ENCODE measurements at places on chromosomes 6 and 20.

GRCh38 chr6:15303162-15303919, 57.5 kb downstream of the JARID2 start:
- DNase-seq, result no peak

DNA sequence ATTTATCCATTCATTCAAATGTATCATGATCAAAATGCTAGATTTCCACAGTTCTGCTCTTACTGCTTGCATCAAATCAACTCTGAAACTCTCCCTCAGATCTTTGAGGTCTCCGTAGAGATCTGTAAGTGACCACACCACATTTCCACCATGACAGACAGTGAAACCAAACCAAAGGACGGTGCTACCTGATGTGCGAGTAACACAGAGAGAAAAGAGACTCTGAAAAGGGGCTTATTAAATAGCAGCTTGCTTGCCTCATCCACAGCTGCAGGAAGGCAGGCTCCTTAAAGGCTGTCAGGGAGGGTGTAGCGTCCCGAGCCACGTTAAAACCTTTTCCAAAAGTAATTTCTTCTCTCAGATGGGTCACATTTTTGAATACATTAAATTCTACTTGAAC, 335.8 kb downstream of the PACRG start:
- no peak for DNase-seq

GRCh38 chr6:84728602-84729001, 35.8 kb downstream of the TBX18 start:
- no peak for DNase-seq

GRCh38 chr20:7714549-7714948, 225.7 kb downstream of the HAO1 start:
- DNase-seq, result no peak

- no peak for DNase-seq
These were observed 1.9 kb upstream of the TJAP1 start for GRCh38 chr6:43475516-43475915.

GRCh38 chr6:155084431-155085123, 89.5 kb downstream of the TIAM2 start:
- DNase-seq, result no peak

DNA sequence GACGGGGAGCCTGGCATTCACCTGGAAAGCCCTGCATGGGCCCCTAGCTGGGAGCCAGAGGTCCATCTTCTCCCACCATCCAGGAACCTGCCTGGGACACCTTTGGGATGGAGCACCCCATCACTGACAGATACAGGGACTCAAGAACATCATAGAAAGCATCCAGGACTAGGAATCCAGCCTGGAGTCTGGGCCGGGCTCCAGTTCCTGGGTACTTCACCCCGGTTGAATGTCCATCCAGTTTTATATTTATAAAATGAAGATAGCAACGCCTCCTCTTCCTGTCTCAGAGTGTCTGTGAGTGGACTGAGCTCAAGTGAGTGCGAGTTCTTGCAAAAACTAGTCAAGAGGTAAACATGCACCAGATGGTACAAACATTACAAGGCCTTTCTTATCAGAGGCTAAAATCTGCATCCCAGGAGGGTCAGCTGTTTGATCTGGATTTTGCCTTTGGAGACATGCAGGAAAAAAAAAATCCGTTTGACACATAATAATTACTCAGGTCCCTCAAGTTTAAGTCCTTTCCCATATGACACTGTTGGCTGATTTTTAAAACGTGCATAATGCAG, 27.4 kb downstream of the ZC3H12D start:
- DNase-seq, result no peak

DNA sequence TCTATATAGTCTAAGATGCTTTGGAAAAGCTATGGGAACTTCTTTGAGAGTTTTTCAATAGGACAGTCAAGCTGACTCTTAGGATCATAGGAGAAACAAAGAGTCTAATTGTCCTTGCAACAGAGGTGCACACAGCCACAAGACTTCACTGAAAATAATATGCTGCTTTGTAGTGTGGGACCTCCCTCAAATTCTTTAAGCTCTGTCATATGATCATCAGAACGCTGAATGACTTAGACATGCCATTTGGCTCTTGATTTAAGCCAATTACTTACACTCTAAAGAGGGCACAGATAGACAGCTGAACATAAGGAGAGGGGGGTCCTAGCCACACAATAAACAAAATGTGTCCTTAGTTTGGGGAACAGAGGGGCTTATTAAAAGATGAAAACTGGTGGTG, 818.7 kb upstream of the GJE1 start:
- no peak for DNase-seq

GRCh38 chr20:45073221-45073620, 27.7 kb downstream of the KCNS1 start:
- DNase-seq, result no peak

GRCh38 chr20:9128568-9128967, 59.7 kb downstream of the PLCB4 start:
- DNase-seq, result no peak

DNA sequence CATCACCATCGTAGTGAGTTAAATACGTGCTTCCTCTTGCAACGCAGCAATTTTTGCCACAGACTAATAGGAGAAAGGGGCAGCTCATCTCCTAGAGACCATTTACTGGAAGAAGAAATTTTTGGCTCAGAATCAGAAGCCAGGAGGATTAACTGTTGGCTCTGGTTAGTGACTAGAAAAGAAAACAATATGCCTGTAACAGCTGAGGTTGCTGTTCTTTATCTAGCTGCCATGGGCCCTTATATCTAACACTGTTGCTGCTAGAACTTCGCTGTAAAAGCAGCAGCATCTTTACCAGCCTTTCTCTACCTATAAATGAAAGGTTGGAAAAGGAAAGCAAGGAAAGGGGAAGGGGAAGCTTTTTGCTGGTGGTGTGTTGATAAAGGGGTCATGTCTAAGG, 65.9 kb downstream of the FAM135A start:
- DNase-seq, result no peak

DNA sequence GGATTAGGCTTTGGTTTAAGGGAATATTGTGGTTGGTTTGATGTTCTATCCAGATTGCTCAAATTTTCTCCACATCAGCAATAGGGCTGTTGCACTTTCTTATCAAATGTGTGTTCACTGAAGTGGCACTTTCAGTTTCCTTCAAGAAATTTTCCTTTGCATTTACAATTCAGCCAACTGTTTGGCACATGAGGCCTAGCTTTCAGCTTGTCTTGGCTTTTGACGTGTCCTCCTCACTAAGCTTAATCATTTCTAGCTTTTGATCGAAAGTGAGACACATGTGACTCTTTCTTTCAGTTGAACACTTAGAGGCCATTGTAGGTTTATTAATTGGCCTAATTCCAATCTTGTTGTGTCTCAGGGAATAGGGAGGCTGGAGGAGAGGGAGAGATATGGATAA, 104.8 kb downstream of the FLRT3 start:
- no peak for DNase-seq

DNA sequence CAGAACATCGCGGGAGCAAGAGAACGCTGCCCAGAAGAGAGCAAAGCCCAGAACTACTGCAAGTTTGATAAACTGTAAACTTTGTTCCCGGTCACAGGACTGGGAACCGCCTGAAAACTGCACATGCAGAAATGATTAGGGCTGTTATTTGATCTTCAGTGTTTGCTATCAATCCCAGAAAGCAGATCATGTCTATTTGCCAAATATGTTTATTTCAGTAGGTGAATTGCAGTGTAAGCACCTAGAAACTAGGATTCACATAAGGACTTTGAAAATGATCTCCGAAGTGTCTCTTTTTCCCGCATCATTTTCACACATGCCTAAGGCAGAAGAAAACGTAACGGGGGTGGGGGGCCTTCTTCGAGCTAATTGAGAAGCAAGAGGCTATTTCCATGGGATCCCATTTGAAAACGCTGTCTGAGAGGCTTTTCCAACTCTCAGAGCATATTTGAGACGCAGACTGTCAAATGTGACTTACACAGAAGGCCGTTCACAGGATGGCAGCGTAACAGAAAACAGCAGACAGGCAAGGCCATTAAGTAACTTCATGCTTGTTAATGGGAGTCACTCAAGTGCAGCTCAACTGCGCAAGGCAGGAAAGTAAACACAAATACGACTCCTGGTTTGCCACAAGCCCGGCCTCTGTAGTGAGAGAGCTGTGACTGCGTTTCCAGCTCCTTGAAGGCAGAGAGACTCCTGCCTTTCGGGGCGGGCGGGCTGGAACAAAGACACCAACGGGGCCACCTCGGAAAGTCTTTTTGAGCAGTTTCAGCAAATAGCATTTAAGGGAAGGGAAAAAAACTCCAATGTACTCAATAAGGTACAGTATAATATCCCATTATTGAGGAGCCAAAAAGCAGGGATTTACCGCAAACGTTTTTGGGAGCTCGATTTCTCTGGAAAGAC, 144.7 kb upstream of the ZNF217 start:
- DNase-seq, result no peak

DNA sequence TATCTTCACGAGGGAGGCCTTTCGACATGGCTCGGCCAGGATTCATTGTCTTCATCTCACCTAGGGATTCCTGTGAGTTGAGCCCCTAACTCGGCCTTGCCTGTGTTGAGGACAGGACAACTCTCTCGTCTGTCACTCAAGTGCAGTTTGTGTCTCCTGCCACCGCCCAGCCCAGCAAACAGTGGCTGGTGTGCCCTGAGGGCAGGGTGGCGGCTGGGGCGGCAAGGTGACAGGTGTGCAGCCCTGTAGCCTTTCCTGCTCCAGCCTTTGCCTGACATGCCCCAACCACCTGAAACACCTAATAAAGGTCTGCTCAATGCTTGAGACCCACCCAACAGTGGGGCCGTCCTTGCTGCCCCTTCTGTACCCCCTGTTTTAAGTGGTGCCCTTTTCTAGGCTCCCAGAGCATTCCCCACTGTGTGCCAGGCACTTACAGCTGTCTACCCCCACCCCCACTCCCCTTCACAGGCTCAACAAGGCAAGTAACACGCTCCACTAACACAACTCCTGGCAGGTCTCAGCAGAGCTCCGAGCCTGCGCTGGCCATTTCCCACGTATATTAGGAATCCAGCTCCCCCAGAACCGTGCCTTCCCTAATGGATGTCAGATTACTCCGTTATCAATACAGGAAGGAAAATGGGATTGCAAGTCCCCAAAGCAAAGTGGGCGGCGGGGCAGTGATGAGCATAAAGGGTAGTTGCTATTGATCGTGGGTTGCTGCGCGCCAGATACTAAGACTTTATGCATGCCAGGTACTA, 17.7 kb downstream of the GFRA4 start:
- DNase-seq, result no peak

GRCh38 chr6:75424618-75425548, 68.7 kb downstream of the FILIP1 start:
- no peak for DNase-seq

DNA sequence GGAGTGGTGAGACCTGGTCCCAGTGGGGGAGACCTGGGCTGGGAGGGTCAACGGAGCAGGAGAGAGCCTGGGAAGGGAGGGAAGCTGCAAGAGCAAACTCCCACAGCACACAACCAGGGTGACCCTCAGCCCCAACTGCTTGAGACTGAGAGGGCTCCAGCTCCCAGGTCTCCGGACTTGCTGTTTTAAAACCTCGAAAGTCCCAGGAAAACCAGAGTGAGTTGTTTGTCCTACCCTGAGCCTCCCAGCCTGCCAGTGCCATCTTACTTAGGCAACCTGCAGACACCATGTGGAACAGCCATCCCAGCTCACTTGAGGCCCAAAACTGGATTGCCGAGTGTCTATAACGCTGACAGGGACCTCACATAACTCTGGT, 4.8 kb upstream of the NTSR1 start:
- no peak for DNase-seq

- no peak for DNase-seq
These were observed 2.3 kb downstream of the NKAIN2 start for GRCh38 chr6:123805921-123806320.

GRCh38 chr6:26225848-26226578, 138.8 kb downstream of the HFE start:
- no peak for DNase-seq

DNA sequence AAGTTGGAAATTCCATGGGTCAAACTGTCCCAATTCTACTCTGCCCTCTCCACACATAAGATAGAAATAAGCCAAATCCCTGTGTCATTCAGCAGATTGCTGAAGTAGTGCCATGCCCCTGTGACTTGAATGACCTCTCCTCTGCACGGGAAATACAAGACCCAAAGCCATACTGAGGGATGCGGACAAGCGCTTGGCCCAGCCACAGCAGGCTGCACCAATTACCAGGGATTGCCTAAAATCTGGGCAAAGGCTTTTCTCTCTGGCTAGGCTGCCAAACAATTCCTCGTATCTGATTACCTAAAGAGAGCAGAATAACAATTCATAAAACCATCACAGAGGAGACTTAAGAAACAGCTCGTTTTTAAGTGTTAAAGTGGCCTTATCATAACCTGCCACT, 421.8 kb upstream of the JARID2 start:
- DNase-seq, result no peak

GRCh38 chr6:163525926-163526325, 111.4 kb downstream of the QKI start:
- no peak for DNase-seq

DNA sequence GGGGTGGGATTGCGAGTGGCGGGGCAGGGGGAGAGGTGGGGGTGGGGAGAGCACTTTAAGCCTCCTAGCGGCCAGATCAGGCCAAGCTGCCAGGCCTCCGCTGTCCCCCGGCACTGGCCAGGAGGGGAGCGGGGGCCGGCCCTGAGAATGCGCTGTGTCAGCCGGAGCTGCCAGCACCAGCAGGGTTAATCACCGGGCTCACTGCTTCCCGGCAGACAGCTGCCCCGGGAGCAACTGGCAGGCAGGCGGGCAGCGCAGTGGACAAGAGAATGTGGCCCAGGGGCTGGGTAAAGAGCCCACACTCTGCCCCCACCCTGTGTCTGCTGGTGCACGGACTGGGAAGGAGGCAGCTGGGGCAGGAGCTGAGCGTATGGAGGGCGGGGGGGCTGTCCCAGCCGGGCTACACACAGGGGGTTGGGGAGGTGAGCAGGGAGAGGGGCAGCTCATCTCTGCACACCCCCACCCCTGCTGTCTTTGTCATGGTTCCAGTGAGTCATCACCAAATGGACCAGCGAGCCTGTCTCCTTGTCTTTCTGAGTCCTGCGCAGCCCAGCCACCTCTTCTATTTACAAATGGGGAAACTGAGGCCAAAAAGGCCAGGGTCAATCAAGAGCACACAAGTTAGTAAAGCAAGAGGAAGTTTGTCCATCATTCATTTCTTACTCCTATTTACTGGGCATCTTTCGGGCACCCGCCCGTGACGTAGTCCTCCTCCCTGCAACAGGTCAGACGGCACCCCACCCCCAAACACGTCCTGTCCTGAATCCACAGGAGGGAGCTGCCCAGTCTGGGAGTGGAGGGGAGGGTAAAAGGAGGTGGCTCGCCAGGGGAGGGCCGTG, 2.1 kb upstream of the LAMA5 start:
- no peak for DNase-seq

GRCh38 chr6:157218371-157219198, 104.7 kb downstream of the TMEM242 start:
- DNase-seq, result no peak

GRCh38 chr6:169940481-169941271, 189.3 kb downstream of the ERMARD start:
- no peak for DNase-seq

GRCh38 chr6:55917751-55918415, 42.5 kb upstream of the BMP5 start:
- DNase-seq, result no peak

- no peak for DNase-seq
These were observed 42.8 kb upstream of the ID1 start for GRCh38 chr20:31562241-31562640.

Data from germinal center (tissue), 1 donor.